ENCODE measurements at places on chromosomes 5 and 9. TPM values are rescaled to one million over a fixed set of nuclear protein-coding genes. Genes with fewer than 3 reads are reported as not detected.
A peak's percentile ranks its signal among the peaks of the same experiment; 100 is the strongest.

DNA sequence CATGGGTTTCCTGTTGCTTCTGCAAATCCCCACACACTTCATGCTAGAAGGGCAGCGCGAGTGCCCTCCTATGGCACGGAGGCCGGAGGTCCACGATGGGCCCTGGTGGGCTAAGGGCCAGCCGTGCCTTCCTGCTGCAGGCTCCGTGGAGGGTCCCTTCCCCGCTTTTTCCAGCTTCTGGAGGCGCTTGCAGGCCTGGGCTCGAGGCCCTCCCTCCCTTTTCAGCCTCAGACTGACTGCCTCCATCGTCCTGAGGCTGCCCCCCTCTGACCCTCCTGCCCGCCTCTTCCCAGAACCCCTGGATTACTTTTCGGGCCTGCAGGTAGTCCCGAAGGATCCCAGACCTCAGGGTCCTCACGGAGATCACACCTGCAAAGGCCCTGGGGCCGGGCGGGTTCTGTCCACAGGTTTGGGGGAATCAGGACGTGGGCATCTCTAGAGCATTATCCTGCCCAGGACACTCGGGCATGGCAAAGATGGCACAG is 3.2 kb upstream of the TERT start:
- no peak for DNase-seq

DNA sequence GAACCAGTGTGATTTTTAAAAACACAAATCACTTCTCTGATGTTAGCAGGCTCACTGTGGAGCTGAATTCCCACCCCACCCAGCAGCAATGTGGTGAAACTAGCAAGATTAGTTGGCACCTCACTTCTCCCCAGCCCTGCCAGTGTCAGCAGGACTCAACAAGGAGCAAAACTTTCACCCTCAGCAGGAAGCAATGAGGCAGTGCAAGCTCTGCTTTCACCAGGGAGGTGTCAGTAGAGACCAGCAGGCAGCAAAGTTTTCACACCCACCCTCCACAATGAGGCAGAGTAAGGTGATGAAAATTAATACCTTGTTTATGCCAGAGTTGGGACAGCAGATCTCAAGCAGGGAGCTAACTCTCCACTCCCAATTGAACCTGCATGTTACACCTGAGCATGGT is 565.0 kb downstream of the CETN3 start:
- no peak for DNase-seq

GRCh38 chr9:113984639-113985380 is 93.3 kb downstream of the AMBP start:
- DNase-seq: no peak

GRCh38 chr5:74903165-74903787 is 37.1 kb upstream of the FAM169A start:
- DNase-seq: peak; percentile 39

- no peak for DNase-seq
These were observed 132.4 kb downstream of the DAB2IP start for GRCh38 chr9:121783521-121784507.

DNA sequence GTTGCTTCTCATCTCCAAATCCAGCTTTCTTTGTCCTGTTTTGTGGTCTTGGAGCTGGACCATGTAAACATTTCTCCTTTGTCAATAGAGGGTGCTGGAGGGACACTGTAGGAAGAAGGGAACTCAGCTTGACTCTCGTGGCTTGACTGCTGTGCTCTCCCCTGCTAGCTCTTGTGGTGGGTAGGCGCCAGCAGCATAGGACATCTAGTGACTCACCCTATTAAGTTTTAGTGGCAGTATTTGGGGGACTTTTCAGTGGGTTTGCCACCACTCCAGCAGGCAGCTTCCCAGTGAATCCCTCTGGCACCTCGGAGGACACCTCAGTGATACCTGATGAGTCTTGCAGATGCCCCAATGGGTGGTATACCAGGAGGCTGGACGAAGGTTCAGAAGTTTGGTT is 97.8 kb downstream of the TSSK1B start:
- DNase-seq: peak; percentile 54

The GRXCR2 gene
- polyA plus RNA-seq: not detected

DNA sequence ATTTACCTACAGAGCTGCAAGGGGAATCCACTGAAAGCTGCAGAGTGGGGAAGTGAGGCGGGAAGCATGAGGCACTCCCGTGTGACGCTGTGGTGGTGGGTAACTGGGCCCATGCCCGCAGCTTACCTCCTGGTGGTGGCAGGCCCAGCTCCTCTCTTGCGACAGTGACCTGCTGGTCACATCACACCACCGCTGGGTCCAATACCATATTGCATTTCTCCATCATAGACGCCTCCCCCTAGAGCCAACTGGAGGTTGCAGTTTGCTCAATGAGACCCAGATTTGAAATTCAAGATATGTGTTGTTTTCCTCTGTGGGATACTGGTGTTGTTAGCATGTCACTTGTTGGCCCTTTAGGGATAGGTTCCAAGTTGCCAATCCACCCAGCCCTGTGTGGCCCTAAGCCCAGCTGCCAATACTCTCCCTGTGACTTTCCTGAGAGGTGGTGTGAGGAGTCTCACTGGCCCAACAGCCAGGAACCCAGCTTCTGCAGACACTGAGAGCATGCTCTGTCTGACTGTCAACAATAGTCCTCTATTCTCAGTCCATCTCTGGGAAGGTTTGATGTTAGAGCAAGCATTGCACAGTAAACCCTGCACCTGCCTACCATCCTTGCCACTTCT is 428.3 kb downstream of the GADD45G start:
- no peak for DNase-seq

GRCh38 chr5:39427229-39427628 is 2.4 kb upstream of the DAB2 start:
- DNase-seq: no peak

All from left kidney (tissue), 8 donors.